ENCODE measurements at places on chromosomes 12 and 14.

DNA sequence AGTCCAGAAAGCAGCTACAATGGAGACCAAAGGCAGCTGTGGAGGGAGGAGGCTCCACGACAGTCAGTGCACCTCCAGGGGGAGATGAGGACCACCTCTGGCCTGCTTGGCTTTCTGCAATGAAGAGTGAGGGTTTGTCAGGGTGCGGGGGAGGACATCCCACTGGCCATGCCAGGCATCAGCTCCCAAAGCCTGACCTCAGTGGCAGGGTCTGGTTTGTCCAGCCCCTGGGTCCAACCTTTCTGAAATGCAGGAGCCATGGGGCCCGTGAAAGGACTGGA is 35.2 kb downstream of the SLC6A12 start:
- DNase-seq = no peak

GRCh38 chr14:72301352-72301751 is 369.1 kb downstream of the RGS6 start:
- no peak for DNase-seq

GRCh38 chr14:22384167-22384549 is 204.9 kb downstream of the DAD1 start:
- DNase-seq = no peak

GRCh38 chr14:103084021-103084919 is at the start of gene LBHD2:
LBHD2 (plus strand) TSS chr14:103084210; CDS start chr14:103086013, 1,803 bp downstream.
- no peak for DNase-seq

DNA sequence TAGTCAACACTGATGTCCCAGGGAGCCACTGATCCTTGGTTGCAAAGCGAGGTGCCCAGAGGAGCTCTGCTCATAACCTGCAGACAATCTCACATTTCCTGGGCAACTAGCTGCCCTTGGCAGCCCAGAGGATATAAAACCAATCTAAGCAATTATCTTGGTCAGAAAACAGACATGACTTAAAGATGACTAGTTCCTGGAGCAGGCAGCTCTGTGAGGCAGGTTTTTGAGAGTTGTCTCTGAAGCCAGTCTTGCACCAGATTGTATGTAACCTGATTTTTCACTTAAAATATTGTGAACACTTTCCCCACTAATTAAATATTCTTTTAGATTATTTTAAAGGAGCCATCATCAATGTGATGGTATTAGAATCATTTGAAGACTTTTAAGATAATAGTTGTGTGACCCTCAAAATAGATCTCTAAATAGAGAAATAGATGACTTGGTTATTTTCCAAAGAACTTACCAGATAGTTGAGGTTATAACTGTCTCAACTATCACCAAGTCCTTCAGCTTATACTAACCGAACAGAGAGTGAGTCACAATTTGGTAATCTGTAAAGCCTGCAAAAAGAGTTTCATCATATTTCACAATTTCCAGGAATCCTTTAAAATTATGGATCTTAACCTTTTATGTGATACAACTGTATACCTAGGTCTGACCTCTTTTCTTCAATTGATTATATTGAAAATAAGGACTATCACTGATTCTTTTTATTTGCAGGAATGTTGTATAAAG is 75.9 kb downstream of the LIN7A start:
- no peak for DNase-seq

- no peak for DNase-seq
Measured at GRCh38 chr12:47972895-47973294, 9.5 kb downstream of the TMEM106C start.

GRCh38 chr12:9719790-9720189 is 13.1 kb downstream of the CLECL1 start:
- no peak for DNase-seq

DNA sequence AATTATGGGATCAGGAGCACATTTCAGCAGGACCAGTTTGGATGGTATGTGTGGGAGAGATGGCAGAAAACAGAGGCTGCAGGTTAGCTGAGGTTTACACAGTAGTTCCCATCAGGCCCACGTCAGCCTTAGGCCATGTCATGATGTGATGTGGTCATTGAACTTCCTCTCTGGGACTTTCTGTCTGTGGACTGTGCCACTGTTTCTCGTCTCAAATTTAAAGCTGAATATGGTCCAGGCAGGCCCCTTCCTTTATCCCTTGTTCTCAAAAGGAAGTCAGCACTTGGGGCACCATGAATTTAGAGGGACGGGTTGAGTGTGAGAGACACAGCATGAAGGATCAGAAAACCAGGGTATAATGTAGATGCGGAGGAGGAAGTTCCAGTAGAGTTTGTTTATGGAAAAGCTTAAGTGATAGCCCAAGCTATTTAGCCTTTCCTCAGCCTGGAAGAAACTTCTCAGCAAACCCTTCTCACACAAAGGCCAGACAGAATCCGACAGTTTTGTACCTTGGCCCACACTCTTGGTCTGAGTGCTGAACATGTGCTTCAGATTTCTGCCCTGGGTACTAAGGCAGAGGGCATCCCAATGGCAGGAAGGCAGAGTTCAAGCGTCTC is 3.6 kb upstream of the IGFBP6 start:
- peak; percentile 17 for DNase-seq

GRCh38 chr12:71591601-71592000 is 72.0 kb downstream of the ZFC3H1 start:
- DNase-seq = no peak

DNA sequence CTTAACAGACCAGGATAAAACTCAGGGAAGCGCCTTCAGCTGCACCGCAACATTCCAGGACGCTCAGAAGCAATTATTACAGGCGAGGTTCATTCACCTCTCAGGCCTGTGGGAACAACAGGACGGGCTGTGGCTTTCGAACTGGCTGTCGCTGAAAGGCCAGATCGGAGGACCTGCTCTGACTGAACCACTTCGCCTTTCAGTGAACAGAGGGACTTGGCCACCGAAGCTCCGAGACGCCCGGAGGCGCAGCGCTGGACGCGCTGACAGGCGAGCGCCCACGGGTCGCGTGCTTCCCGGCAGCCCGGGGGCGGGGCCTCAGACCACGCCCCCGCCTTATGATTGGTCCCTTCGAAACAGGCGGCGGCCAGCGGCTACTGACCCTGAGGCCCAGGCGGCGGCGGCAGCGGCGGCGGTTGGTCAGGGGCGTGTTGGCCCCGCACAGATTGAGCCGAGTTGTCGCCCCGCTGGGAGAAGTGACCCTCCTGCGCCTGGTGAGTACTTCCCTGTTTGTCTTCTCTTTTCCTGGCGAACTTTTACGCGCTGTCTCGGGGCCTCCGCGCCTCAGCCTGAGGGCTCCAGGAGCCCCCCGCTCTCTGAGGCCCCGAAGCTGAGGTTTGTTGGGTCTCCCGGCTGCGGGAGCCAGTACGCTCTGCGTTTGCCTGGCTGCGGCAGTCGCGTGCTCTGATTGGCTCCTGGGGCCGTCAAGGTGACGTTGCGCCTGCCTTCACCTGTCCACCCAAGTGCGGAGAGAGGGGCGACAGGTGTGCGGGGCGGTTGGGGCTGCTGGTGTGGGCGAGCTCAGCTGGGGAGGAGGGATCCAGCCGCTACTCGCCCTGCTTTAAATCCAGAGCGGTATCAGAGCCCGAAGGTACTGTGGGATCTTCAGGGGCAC is at the start of gene GAS2L3:
Gene GAS2L3, plus strand, starts transcription at position 393 of the 895 bp plus-strand sequence. CDS start 21,221 bp downstream, outside the sequence.
- DNase-seq = no peak

GRCh38 chr12:25365340-25365730 is 114.6 kb upstream of the KRAS start:
- no peak for DNase-seq

DNA sequence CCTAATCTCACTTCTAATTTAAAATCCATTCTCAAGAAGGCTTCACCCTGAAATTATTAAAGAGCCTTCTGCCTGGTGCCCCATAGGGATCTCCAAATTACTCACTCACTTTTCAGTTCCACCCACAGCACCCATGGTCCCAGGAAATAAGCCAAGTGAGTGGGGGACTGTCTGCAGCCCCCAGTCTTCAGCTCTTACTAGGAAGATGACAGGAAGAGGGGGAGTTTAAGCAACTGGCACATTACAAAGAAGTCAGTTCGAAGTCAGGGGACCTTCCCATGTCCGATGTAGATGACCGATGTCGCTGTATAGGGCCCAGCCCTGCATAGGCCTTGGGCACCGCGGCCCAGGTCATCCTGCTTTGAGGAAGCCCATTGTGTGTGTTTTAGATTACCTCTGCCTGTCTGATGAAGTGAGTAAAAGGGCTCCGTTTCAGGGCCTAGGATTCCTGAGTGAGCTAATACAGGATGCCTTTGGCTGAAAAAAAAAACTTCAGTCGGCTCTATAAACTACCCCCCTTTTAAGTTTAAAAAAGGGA is 1.9 kb downstream of the ACTN1 start:
- peak; percentile 68 for DNase-seq

DNA sequence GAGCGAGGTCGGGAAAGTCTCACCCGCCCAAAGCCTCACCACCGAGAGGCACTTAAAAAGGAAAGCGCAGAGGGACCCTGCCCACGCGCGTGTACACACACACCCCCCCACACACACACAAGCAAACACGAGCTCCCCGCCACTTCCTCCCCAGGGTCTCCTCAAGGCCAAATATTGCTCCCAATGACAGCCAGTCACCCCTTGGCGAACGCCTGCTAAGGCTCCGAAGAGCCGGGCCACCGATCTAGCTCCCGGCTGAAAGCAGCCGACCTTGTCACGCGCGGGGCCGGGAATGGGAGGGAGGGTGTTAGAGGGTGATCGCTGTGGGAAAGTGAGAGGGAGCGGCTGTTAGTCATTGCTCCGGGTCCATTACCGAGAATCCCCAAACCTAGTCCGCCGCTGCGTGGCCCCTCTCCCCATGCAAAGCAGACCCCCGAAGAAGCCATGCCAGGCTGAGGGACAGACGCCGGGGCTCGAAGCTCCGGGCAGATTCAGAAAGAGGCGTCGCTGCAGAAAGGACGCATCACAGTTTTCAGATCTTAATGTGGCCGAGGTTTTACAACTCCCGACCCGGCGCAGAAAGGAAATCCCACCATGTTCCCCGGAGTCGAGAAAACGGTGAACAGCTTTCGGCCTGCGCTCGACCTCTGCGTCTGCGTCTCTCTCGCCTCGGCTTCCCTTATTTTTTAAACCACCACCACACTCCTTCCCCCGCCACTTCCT is 2.6 kb downstream of the BMP4 start:
- DNase-seq = no peak

GRCh38 chr12:94938583-94938982 is 64.9 kb downstream of the NDUFA12 start:
- DNase-seq = no peak

DNA sequence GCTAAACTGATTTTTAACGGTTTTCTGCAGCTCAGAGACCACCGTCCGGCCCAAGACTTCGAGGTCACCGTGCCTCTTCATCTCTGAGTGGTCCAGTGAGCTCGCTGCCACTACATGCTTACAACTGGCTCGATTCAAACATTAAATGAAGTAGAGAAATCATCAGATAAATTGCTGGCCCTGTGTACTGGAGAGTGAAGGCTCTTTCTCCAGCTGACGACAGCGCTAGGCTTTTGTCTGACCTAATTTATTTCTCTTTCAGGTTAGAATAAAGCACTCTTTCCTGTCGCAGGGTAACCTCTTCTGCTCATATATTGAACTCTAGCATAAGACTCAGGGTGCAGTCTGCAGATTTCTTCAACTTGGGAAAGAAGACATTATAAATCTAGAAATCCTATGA is 6.4 kb downstream of the BCL11B start:
- DNase-seq = no peak

DNA sequence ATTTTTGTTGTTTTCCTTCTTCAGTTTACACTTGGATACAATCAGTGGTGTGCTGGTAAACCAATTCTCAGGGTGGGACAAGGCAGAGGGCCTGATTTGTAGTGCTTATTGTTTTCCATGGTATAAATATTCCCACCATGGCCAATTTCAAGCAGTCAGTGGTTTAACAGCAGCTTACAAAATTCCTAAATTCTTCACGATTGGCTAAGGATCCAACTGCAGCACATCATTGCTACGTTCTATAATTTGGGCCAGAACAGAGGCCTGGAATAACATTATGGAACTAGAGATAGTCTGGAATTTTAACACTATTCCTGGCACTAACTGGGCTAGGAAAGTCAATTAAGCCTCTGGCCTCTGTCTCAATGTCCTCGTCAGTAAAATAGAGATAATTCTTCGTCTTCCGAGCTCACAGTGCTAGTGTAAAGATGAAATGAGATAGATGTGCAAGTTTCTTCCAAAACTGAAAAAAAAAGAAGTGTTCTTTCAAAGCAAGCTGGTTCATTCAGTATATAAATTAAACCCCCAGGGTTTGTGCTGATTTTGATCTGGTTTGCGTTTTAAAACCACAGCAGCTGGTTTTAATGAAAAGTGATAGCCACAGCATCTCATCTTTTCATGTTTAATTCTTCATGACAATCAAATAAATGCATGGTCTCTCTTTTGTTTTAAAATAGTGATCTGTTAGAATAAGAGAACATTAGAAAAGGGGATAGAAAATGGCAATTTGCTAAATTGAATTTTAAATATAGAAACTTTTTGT is 104.1 kb downstream of the EPS8 start:
- DNase-seq = no peak

GRCh38 chr12:41907550-41907949 is 237.1 kb downstream of the GXYLT1 start:
- no peak for DNase-seq

- no peak for DNase-seq
Measured at GRCh38 chr14:72597252-72598233, 296.4 kb downstream of the DPF3 start.

DNA sequence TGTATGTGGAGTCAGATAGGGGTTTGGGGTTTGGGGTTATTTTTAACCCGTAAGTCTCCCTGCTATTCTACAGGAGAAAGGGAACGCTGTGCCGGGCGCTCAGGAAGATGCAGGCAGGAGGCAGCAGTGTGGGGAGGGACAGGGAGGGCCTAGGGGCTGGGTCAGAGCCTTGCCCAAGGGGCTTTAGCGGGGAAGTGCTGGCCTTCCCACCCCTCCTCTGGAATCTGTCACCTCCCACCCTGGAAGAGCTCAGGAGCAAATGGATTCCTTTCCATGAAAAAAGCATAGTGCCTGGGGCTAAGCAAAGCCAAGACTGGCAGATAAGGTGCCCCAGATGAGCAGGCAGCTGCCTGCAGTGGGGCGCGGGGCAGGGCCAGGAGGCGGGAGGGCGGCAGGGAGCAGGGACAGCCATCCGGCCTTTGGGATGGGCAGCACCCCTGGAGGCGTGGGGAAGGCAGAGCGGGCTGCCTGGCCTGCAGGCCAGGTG is 7.3 kb upstream of the INF2 start:
- no peak for DNase-seq

- no peak for DNase-seq
Measured at GRCh38 chr14:52188381-52188780, 79.1 kb upstream of the PTGDR start.

- DNase-seq = peak; percentile 57
Measured at GRCh38 chr12:124703856-124704255, 136.4 kb upstream of the NCOR2 start.

DNA sequence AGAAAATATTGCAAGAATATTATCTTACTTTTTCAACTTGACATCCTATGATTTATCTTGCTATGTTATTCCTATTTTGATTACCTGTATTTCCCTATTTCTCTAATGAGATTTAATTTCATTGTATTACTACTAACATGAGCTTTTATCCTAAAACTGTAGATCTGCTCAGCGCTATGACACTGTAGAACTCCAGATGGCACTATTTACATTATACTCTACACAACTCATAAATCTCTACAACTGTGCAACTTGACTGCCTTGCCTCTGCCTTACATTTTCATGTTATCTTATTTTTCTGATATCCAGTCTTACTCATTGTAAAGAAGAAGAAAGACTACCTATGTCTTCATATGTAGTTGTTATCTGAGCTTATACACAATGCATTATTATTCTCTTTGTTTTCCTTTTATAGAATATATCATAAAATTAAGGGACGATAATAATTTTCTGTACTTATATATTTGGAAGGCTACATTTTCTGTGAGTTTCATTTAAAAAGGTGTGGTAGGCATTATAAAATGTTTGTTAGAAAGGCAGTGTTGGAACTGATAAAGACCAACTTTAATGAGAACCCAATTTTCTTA is 24.1 kb downstream of the NUP37 start:
- peak; percentile 44 for DNase-seq
